ENCODE measurements at places on chromosomes 11 and 22.

DNA sequence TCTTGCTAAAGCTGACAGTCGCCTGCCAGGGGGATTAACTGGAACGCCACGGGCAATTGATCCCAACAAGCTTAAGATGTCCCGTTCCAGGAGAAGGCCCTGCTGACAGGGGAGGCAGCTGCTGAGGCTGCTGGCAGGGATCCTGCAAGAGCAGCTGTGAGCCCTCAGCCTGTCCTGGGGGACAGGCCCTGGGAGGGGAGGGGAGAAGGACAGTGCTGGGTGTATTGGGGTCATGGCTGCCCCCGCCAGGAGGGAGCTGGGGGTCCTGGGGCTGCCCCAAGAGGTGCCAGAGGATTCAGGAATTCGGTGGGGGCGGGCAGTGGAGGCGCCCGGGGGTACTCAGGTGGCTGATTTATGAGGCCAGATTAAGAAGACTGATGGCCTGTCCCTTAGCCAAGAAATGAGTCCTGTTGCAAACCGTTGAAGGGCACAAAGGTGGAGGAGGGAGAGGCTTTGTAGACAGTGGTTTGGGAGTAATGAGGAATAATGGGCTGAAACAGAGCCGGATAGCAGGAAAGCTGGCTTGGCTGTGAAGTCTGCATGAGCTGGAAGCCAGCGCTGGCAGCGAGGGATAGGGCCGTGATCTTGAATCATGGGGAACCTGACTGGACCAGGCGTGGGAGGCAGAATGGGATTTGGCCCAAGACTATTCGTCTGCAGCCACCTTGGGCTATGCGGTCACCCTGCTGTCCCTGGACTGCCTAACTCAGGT, 133.5 kb downstream of the CACNA1I start:
- DNase-seq: no peak

DNA sequence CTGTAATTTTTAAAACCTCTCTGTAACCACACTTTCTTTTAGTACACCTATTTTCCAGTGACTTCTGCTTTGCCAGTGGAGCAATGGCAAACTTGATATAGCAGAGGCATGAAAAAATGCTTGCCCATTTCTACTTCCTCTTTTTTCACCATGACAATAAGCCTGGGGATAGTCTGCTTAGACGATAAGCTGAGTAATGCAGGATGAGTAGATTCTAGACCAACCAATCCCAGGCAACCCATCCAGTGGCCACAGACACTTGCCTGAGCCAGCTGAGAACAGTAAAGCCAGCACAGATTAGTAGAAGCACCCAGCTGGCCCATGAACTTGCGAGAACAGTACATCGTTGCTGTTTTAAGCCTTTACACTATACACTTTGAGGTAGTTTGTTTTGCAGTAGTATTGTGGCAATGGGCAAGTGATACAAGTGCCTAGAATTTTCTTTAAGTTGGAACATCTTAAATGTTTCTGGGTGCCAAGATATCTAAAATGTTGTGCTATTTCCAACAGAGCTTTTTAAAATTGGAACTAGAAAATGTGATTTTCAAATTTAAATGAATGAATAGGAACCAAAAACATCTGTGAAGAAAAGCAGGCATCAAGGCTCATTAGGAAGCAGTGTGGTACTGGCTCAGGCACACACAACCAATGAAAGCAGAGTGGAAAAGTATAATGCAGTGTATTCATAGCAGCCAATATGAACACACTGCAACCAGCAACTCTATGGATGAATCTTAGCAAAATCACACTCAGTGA, 37.7 kb downstream of the DDI1 start:
- DNase-seq: no peak

GRCh38 chr11:126328938-126329643, 25.2 kb downstream of the DCPS start:
- no peak for DNase-seq

DNA sequence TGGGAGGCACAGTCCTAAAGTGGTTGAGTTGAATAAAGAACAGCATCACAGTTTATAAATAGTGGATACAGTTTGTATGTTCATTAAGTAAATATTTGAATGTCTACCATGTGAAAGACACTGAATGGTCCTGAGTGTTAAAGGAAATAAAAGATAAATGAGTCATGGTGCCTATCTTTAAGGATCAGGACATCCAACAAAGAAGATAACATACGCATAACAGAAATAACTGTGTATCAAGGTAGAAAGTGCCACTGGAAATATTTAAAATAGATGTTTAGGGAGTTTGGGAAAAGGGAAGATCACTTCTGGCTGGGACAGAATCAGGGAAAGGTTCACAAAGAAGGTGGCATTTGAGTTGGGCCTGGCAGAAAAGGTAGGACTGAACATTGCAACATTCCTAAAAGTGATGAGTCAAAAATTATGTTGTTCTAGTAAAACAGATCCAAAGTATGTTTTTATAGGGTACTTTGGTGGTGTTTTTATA, 41.5 kb downstream of the CSTPP1 start:
- DNase-seq: no peak

GRCh38 chr11:73335204-73335923, 27.3 kb downstream of the ARHGEF17 start:
- DNase-seq: no peak

DNA sequence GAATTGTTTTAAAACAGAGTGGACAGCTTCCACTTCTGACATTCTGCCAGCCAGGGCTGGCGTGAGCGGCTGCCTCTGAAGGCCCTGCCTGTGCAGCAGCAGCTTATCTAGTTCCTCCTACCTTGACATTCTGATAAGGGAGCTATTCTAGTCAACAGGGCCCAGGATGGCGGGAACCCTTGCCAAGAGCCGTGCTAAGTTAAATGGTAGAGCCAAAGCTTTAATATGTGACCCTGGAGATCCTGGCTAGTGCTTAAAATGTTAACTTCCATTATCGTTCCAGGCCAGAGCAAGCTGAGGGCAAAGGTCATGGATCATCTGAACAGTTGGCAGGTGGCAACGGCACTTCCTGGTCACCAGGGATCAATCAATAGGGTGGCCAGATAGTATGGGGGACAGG, 3.5 kb downstream of the KCNJ5 start:
- no peak for DNase-seq

GRCh38 chr11:44351898-44352498, 42.1 kb upstream of the ALX4 start:
- DNase-seq: no peak

DNA sequence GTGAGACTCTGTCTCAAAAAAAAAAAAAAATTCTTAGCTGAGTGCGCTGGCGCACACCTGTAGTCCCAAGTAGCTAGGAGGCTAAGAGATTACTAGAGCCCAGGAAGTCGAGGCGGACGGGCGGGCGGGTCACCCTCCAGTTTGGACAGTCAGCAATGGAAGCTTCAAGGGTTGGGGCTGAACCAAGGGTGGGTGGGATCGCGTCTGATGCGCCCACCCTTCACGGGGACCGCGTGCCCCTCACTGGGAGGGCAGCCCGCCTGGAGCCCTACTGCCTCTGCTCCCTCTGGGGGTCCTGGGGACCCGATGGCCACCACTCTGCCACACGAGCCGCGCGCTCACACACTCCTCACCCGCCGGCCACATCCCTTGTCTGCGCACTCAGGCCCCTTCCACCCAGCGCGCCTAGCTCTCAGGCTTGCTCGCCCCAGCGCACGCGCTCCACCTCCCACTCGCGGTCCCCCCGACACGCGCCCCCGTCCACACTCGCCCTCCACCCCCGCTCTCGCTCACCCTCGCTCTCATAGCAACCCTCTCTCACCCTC, 494 bp downstream of the CHID1 start:
- no peak for DNase-seq

- DNase-seq: no peak
Observed at GRCh38 chr22:29041408-29041807, 20.2 kb downstream of the C22orf31 start.

DNA sequence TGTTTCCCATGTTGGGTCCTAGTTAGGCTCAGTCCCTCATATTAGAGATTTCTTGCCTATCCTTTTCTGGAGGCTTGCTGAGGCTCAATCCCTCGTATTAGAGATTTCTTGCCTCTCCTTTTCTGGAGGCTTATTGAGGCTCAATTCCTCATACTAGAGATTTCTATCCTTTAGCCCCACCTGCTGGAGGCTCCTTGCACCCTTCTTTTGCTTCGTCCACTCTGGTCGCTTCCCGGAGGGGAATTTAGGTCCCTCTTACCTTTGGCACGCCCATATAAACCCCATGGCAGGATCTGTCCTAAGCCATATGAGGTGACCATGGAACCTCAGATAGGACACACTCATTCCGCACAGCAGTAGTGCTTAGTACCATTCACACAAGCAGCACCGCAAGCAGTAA, 15.9 kb downstream of the CYP2D6 start:
- DNase-seq: no peak

DNA sequence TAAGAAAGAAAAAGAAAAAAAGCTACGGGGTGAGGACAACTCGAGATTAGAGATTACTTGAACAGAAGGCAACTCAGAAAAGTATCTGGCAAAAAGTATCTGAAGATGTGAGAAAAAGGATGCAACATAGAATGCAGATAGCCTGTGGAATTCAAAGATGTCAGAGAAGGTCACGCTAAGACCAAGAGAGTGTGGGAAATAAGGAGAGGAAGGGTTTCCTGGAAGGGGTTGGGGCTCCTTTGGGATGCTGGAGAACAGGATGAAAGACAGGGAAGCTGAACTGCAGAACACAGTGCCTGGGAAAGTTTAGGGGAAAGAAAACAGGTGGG, 1.2 kb downstream of the GUCY1A2 start:
- no peak for DNase-seq

GRCh38 chr11:117790279-117790678, 6.7 kb downstream of the DSCAML1 start:
- no peak for DNase-seq

DNA sequence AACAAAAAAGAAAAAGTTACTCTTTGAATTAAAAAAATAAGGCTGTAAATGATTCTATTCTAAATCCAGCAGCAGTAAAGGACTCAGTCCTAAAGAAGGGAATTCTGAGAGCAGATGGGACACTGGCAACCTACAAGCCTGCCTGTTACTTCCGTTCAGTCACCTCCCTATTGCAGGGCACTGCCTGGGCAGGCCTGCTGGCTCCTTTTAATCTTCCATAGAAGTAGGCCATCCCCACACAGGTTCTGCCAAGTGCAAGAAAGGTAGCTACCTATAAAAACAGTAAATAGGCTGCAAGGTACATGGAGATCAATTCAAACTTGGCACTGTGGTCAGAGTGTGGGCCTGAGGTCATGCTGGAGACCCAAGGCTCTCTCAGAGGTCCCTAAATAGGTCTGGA, 136.4 kb downstream of the TRIM44 start:
- no peak for DNase-seq

DNA sequence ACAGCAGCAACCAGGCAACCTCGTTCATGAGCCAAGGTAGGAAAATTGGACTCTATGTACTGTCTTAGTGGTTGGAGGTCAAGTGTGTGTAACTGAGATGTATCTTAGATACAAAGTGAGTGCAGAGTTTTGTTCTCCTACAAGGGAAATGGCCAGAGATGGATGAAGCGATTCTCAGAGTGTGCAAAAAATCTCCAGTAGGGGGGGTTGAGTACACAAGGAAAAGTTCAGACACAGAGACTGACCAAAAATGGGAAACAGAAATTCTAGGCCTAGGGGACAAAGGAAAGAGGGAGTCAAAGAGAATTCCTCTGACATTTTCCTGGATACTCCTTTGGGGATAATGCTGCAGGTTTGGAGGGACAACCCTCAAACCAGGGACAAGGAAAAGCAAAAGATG, 38.2 kb upstream of the OR5AK2 start:
- DNase-seq: no peak

DNA sequence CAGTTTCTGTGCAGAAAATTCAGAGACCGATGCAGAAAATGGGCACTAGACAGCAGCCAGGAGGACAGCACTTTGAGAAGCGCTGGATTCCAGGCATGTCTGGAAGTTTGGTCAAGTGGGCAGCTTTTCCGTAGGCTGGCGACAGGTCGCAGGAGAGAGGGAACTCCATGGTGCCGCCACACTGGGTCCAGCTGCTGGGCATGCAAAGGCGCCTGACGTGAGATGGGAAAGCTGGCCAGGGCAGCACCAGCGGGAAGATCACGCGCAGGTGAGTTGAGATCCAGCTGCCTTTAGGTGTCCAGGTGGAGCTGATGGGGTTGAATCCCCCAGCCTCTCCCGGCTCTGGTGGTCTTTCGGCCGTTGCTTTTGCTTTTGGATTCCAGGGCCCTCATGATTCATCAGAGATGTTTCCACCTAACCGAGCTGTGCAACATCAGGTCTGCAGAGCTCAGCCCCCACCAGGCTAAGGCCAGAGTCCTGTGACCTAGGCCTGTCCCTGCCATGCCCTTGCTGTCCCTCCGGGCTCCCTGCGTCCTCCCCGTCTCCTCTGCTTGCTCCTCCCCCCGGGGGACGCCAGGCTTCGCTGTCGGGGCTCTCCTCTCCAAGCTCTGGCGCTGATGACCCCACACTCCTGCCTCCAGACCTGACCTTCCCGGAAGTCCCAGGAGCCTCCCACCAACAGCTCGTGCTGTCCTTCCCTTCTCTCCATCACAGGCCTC, 1001.7 kb downstream of the BRD1 start:
- peak; percentile 36 for DNase-seq

DNA sequence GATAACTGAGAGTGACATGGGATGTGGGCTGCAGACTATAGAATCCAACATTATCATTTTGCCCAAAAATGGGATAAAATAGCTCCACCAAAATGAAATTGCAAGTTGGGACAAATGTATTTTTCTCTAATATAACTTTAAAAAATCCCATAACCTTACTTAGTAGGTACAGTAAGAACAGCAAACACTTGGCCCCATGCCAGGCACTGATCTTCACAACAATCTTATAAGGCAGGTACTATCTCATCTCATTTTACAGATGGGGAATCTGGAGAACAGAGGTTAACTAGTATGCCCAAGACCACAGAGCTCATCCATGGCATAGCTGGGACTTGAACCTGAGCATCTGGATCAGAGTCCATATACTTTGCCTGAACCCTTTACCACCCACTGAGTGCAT, 13.5 kb upstream of the ARHGEF17 start:
- no peak for DNase-seq

GRCh38 chr11:66857234-66857926, 516 bp downstream of the LRFN4 start:
- no peak for DNase-seq

DNA sequence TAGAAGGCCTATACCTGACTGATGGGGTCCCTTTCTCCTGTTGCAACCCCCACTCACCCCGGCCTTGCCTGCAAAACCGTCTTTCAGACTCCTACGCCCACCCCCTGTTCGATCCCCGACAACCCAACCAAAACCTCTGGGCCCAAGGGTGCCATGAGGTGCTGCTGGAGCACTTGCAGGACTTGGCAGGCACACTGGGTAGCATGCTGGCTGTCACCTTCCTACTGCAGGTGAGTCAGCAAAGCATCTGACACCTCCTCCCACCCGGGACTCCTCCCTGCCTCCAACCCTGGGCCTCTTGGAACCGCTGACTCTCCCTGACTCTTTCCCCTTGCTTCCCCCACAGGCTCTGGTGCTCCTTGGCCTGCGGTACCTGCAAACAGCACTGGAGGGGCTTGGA, 1.2 kb downstream of the ROM1 start:
- DNase-seq: no peak

DNA sequence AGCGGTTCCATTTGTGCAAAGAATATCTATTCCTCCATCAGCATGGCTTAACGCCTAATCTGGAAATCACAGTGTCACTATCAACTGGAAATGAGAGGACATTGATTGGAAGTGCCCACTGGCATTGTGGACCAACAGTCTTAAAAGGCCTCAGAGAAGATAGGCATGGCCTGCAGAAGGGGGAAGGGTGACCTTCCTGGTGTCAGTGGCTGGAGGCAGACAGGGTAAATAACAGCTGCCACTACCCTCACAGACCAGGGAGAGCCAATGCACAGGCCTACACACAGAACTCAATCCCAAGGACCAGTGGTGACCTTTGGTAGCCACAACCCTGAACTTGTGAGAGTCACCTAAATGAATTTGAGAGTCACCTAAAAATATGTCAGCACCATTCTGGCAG, 36.0 kb downstream of the DDIAS start:
- no peak for DNase-seq

- no peak for DNase-seq
Observed at GRCh38 chr22:32590556-32590955, 115.9 kb downstream of the FBXO7 start.

All from coronary artery (tissue), 2 donors.